ENCODE measurements at places on chromosomes 4 and X. TPM values are rescaled to one million over a fixed set of nuclear protein-coding genes. Genes with fewer than 3 reads are reported as not detected.

Gene SMIM10L2A
- 109 TPM for total RNA-seq

Gene AFF1
- total RNA-seq, result 52.8 TPM

Gene NALF2
- total RNA-seq, result 0.54 TPM

GRCh38 chr4:150720973-150721518 is 139.1 kb downstream of the MAB21L2 start:
- no peaks in the 10 kb centered on the region for H3K27me3 ChIP-seq
- no peak for DNase-seq
- no peak overlapping the region for H3K4me3 ChIP-seq

GRCh38 chr4:1376391-1376840 is 29.4 kb downstream of the UVSSA start:
- no peak overlapping the region for H3K4me3 ChIP-seq
- DNase-seq, result no peak
- H3K36me3 ChIP-seq, result peaks cover 11% of the 10 kb centered on the region

Data from adrenal gland (tissue), 19 donors.